Stimulated activated CD4-positive, alpha-beta T cell treated with anti-CD3 and anti-CD28 coated beads, Interleukin-2, amount 100 ng/mL, for 24 hours (primary cell): ENCODE measurements at places on chromosomes 12 and 14.

DNA sequence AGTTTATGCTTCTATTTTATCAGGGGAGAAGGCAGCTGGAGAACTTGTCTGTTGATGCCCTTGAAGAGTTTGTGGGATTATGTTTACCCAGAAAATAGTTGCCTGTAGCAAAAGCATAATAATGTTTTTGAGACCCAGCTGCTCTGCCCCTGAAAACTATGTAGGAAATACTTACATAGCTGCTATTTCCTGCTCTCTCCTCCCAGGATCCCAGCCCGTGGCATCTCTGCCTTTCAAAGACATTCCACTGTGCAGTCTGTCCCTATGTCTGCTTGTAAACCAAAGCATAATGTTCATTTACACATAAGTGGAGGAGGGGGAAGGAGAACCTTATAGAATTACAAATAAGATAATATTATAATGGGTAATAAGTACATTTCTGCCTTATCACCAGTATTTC, 198.7 kb downstream of the SYT1 start:
- no peak for DNase-seq

- no peak for DNase-seq
These were observed 956.6 kb downstream of the LRFN5 start for GRCh38 chr14:42563313-42563712.

- no peak for DNase-seq
These were observed 46.9 kb upstream of the RGS6 start for GRCh38 chr14:71885301-71885700.

- DNase-seq = peak; percentile 19
These were observed 65.7 kb downstream of the TNFAIP2 start for GRCh38 chr14:103188810-103189480.

- no peak for DNase-seq
These were observed 31.9 kb downstream of the JAG2 start for GRCh38 chr14:105136401-105137322.
